ENCODE measurements at places on chromosomes 1 and 21. TPM values are rescaled to one million over a fixed set of nuclear protein-coding genes. Genes with fewer than 3 reads are reported as not detected.

GRCh38 chr1:63027176-63027575 is 243.2 kb downstream of the ATG4C start:
- no peak for DNase-seq

- DNase-seq: no peak
These were observed 7.1 kb downstream of the IFI44L start for GRCh38 chr1:78627321-78627720.

- no peak for DNase-seq
These were observed 38.8 kb downstream of the TBX15 start for GRCh38 chr1:118949315-118949714.

DNA sequence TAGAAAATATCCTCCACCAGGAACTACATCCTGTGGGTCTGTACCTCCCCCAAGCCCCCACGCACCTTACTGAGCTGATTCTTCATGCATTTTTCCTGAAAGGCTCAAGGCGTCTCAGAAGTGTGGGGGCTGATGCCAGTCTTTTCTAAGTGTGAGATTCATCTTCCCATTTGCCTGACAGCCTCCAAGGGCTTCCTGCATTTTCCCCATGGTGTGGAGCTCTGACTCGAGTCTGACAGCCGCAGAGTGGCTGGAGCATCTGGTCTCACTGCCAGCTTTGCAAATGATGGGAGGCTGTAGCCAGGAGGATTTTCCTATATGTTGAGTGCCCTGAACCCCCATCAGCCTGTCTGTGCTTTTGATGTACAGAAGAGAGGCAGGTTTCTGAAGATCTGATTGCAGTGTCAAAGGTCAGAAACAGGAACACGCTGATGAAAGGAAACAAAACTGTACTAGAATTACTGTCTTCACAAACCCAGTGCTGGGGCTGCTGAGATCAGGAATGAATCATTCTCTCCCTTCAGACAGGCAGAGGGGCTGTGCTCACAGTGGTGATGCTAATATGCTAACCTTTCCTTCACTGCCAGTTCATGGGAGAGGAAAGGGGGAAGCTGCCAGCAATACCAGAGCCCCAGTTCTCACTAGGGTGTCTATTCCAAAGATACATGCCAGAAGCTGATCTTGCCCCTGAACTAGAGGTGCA is 201.5 kb upstream of the C1orf174 start:
- DNase-seq: no peak

GRCh38 chr1:184219414-184219813 is 167.4 kb upstream of the C1orf21 start:
- DNase-seq: no peak

Gene ANGPTL7
- total RNA-seq: 6.6 TPM
